ENCODE measurements at places on chromosomes 11 and 22. TPM values are rescaled to one million over a fixed set of nuclear protein-coding genes. Genes with fewer than 3 reads are reported as not detected.

TTLL1 gene
- 8.2 TPM for total RNA-seq

SLC1A2 gene
- total RNA-seq = not detected

CLCF1 gene
- 2.4 TPM for total RNA-seq

LRRC32 gene
- 20.9 TPM for total RNA-seq

- no peak for DNase-seq
These were observed at the start of gene MAP6 for GRCh38 chr11:75668451-75669297. TSS of gene MAP6 (minus strand) at chr11:75669038. CDS start at chr11:75668369, 669 bp downstream.

- no peak for DNase-seq
These were observed 10.5 kb downstream of the STARD10 start for GRCh38 chr11:72783144-72783905.

- DNase-seq = no peak
These were observed 6.0 kb downstream of the DENND6B start for GRCh38 chr22:50320671-50321325.

GRCh38 chr11:105183987-105184386 lies 44.4 kb upstream of the CARD18 start:
- no peak for DNase-seq

DNA sequence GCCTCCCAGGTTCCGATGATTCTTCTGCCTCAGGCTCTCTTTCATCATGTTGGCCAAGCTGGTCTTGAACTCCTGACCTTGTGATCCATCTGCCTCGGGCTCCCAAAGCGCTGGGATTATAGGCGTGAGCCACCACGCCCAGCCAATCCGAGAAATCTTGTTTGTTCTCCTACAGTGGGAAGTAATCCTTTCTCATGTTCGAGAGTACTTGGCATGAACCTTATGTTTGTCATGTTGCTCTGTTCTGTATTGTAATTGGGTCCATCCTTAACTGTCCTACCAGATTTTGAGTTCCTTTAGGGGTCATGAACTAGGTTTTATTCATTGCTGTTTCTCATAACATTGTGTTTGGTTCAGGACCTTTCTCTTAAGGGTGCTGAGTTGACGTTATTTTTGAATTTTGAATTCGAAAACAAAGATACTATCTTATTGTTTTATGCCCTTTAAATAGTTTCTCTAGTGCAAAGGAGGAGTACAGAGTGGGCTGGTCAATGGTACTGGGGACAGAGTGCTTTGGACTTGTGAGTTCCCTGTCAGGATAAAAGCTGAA lies 113.4 kb upstream of the RRM1 start:
- DNase-seq = no peak

DNA sequence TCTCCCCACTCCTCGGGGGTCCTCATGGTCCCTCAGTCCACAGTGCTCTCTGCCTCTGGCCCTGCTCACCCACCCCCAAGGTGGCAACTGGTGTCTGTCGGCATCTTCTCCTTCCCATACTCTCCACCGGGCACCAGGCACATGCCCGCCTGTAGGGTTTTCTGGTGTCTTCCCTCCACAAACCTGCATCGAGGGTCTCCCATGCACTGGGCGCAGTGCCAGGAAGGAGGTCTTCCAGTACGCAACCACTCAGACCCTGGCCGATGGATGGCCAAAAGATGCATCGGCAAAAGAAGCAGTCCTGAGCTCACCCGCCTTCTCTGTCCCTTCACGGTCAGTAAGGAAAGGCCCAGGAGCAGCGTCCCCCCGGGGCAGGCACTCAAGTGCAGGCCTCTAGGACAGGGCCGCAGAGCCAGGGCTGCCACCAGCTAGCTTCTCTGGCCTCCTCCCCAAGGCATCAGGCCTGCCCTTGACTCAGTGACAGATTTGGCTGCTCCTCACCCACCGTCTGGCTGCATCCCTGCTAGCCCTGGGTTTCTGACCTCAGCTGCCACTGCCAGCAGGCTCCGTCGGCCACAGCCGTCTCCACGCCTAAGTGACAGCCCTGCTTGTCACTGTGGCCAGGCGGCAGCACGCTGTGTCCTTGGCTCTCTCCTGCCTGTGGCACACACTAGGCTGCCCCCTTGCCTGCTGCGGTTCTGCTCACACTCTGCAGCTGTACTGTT lies 32.1 kb upstream of the IGSF9B start:
- no peak for DNase-seq
